Caco-2 (cell line): ENCODE measurements at places on chromosomes 11 and 22. TPM values are rescaled to one million over a fixed set of nuclear protein-coding genes. Genes with fewer than 3 reads are reported as not detected.

GRCh38 chr11:1852877-1853276, at the start of gene LSP1:
Gene LSP1, plus strand, starts transcription at chr11:1853084. Its CDS starts 61 bp downstream, at chr11:1853145.
- no peak for DNase-seq

The BIRC3 gene
- total RNA-seq = 1.4 and 2.2 TPM in 2 replicates

DNA sequence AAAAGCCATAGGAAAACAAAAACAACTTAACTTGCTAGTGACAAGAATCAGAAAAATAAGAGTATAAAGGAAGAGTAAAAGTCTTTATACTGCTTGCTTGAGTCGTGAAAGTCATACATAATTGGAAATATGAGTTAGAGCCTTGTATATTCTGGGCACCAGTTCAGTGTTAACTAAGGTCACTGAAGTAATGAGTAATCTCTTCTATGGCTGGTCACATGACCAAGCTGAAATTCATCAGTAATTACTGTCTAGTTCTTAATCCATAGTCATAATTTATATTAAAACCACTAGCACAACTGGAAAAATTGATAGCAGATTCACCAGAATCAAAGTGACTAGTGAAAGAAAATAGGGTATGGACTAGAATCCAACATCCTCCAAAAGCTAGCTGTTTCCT, 84.4 kb upstream of the SLC5A12 start:
- DNase-seq = no peak

GRCh38 chr11:39661890-39662289, 1797.6 kb downstream of the LRRC4C start:
- no peak for DNase-seq
